Breast epithelium (tissue), 4 donors: ENCODE measurements at places on chromosomes 11 and 22.

DNA sequence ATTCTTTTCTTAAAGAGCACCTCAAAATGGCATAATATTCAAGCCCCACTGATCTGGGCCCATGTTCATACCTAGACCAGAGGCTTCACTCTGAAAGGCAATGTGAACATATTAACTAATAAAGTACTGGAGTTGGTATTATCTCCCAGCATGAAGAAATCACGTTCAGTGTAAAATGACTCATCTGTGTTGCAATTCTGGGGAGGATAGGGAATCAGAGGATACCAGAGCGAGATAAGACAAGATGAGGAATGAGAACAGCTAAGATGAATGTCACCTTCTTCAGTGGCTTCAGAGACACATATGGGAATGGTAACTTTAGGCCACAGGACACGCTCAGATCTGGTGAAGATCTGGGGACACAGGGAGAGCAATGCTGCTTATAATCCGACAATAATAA lies 121.1 kb downstream of the NTM start:
- no peak overlapping the region for H3K27ac ChIP-seq
- no peaks in the 10 kb centered on the region for H3K4me1 ChIP-seq
- H3K4me3 ChIP-seq = no peak overlapping the region
- no peaks in the 10 kb centered on the region for H3K36me3 ChIP-seq
- DNase-seq = no peak

DNA sequence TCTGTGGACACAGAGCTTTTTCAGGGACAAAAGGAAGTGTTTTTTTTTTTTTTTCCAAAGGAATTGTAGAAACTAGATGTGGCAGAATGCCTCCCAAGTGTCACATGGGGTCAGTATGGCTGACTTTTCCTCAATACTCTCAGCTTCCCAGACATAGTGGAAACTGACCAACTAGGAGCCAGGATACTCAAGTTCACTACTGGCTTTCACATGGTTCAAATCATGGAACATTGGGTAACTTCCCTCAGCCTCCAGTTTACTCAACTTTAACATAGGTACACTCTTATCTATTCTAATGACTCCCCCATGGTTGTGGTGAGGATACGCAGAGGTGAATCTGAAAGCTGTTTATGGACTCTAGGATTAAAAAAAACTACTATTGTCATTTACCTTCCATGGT lies 1.4 kb downstream of the SLC5A1 start:
- H3K4me1 ChIP-seq = no peaks in the 10 kb centered on the region
- H3K4me3 ChIP-seq = no peak overlapping the region
- peak overlapping the region; percentile 71 for H3K27ac ChIP-seq
- no peaks in the 10 kb centered on the region for H3K27me3 ChIP-seq
- DNase-seq = no peak
- no peaks in the 10 kb centered on the region for H3K36me3 ChIP-seq

GRCh38 chr11:4065086-4065485 lies 29.5 kb upstream of the RRM1 start:
- no peak overlapping the region for H3K27ac ChIP-seq
- no peaks in the 10 kb centered on the region for H3K36me3 ChIP-seq
- H3K4me3 ChIP-seq = no peak overlapping the region
- DNase-seq = no peak
- no peaks in the 10 kb centered on the region for H3K27me3 ChIP-seq

GRCh38 chr11:92623055-92623454 lies 346.4 kb upstream of the MTNR1B start:
- no peak for DNase-seq
- H3K36me3 ChIP-seq = no peaks in the 10 kb centered on the region
- H3K27ac ChIP-seq = no peak overlapping the region
- no peaks in the 10 kb centered on the region for H3K27me3 ChIP-seq
- H3K4me3 ChIP-seq = no peak overlapping the region
- no peaks in the 10 kb centered on the region for H3K4me1 ChIP-seq

DNA sequence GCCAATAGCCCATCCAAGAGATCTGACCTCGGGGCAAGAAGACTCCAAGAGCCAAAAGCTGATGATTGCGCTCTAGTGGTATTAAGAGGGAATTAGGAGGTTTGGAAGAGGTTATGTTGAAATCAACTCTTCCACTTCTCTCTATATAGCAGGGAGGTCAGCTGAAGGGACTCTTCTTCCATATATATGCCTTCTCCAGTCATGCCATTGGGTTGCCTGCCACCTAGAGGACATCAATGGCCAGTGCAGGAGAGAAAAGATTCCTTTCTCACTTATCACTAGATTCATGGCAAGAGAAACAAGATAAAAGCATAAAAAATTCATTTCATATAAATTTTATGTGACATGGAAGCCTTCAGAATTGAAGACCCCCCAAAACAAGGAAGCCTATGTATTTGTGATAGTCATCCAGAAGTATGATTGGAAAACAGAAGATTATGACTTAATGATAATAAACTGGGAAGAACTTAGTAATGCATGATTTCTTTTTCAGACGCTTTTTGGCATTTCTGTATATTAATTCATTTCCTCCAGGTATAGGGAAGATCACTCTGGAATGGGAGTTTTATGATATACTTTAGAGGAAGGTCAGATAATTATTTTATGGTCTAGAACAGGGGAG lies 435.1 kb upstream of the DDI1 start:
- no peaks in the 10 kb centered on the region for H3K4me1 ChIP-seq
- no peaks in the 10 kb centered on the region for H3K36me3 ChIP-seq
- H3K4me3 ChIP-seq = no peak overlapping the region

DNA sequence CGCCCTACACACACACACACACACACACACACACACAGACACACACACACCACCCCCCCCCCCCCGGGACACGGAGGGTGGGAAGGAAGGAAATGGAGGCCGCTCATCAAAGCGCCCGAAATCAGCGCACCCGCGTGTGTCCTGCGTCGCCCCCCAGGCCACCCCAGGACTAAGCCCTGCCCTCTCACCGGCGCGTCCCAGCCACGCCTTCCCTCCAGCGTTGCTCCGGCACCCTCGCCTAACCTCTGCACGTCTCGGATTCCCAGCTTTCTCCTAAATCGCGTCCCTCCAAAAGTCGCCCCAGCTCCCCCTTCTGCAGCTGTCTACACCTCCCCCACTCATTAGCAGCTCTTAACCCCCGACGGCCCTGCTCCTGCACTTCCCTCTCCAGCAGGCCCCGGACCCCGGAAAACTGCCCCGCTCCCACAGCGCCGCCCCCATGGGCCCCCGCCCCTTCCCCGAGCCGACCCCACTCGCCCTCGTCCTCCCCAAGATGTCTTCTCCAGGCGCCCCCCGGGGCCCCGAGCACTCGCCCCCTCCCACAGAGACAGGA lies 557 bp downstream of the PACSIN2 start:
- H3K4me3 ChIP-seq = peak overlapping the region; percentile 85
- peak; percentile 32 for DNase-seq
- no peaks in the 10 kb centered on the region for H3K36me3 ChIP-seq
- peak overlapping the region; percentile 84 for H3K27ac ChIP-seq
- H3K4me1 ChIP-seq = peaks cover 4% of the 10 kb centered on the region

- H3K36me3 ChIP-seq = no peaks in the 10 kb centered on the region
- H3K4me3 ChIP-seq = no peak overlapping the region
- H3K27me3 ChIP-seq = no peaks in the 10 kb centered on the region
- no peaks in the 10 kb centered on the region for H3K4me1 ChIP-seq
- no peak for DNase-seq
These were observed 217.3 kb upstream of the TMEM45B start for GRCh38 chr11:129598378-129598777.

DNA sequence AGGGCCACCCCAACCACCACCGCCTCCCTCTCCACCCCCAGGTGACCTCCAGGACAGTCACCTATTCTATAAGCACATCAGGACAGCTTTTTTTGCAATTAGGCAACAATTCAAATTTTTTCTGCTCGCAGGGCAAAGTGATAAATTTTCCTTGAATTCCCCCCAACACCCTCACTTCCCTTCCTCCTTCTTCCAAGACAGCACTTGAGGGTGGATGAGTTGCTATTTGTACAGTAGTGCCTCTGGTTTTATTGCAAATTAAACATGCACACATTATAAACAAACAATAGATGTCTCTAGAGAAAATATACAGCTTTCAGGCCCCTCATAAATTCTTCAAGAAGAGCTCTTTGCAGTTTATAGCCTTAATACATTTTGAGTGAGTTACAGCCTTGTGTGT lies 80.9 kb upstream of the USP47 start:
- no peak overlapping the region for H3K4me3 ChIP-seq
- no peak overlapping the region for H3K27ac ChIP-seq
- H3K27me3 ChIP-seq = no peaks in the 10 kb centered on the region

DNA sequence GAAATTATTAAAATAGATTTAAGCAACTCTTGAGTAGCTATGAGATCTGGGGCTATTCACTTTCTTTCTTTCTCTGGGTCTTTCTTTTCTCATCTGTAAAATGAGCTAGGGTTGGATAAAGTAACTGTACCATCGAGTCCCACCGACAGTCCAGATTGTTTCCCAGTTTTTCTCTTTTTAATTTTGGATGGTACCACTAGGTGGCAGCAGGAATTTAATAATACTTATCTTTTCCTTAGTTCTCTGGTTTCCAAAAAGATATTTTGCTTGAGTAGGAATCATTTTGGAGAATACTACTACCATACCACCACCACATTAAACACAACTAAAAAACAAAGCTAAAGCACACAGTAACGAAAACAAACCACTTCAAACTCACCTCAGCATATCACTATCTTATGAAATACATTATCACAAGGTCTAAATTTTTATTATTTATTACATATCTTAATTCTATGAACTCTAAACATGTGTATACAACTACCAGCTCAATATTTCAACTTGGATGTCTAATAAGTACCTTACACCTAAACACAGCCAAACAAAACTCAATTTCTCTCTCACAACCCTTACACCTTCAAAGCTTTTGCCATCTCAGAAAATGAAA lies 584.0 kb downstream of the KCNA4 start:
- H3K27ac ChIP-seq = no peak overlapping the region
- H3K36me3 ChIP-seq = no peaks in the 10 kb centered on the region
- H3K4me1 ChIP-seq = no peaks in the 10 kb centered on the region
- no peak for DNase-seq
